HEK293T (cell line): ENCODE measurements at places on chromosomes 2 and 18.

- no peak for DNase-seq
Measured at GRCh38 chr2:102137138-102137537, 5.4 kb upstream of the IL1R1 start.

- no peak for DNase-seq
Measured at GRCh38 chr18:43870626-43871025, 593.3 kb upstream of the SYT4 start.

DNA sequence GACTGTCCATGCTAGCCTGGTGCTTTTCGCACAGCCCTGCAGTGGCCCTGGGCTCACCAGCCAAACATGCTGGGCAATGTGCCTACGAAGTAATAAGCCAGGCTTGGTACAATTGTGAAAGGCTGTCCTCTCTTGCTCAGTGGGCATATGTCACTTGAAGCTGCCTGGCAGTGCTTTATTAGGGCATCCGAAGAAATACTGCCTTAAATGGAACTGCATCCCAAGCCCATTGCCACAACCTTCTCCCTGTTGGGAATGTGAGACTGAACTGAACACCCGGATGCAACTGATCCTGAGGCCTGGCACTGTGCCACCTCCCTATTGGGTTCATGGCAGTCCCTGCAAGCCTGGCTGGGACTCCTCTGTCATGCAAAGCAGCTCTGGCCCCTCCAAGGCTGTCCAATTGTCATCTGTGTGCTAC lies 15.9 kb downstream of the CAPG start:
- no peak for DNase-seq

GRCh38 chr2:84694088-84694622 lies 177.9 kb downstream of the DNAH6 start:
- no peak for DNase-seq

DNA sequence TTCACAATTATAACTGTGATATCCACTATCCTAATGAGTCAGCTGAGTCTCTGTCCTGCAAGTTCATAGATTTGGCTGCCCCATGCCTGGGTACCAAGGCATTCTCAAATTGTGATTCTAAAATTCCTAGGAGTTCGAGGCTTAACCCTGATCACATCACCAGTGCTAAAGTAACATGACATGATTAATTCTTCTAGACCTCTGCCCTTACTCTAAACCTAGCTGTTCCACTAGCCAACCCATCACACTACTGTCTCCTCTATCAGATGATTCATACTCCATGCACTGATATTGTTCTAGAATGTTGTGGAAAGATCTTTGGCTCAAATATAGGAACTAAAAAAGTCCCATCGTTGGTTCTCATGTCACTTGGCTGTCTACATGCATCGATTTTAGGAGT lies 487.6 kb downstream of the PIK3C3 start:
- DNase-seq: no peak

- DNase-seq: no peak
Measured at GRCh38 chr2:60880643-60881046, 729 bp upstream of the REL start.
